ENCODE measurements at places on chromosomes 2 and 18.
A peak's percentile ranks its signal among the peaks of the same experiment; 100 is the strongest.

GRCh38 chr2:25265802-25266201 lies 75.9 kb downstream of the DNMT3A start:
- DNase-seq = peak; percentile 51

DNA sequence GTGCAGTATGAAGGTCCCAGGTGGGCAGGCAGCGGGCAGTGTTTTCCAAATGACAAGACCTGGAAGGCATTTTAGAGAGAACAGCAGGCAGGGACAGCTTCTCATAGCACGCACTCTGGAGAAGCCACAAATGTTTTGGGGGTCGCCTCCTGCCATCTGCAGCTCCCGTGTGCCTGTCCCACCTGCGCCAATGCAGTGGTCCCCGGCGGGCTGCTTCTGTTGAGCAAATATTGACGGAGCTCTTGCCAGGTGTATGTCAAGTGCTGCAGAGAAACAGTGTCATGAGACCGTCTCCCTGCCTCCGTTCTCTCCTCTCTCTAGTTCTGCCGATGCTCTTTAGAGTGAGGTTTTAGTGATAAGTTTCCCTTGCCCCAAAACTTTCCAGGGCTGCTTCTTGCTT lies 174.8 kb downstream of the LDLRAD4 start:
- no peak for DNase-seq

DNA sequence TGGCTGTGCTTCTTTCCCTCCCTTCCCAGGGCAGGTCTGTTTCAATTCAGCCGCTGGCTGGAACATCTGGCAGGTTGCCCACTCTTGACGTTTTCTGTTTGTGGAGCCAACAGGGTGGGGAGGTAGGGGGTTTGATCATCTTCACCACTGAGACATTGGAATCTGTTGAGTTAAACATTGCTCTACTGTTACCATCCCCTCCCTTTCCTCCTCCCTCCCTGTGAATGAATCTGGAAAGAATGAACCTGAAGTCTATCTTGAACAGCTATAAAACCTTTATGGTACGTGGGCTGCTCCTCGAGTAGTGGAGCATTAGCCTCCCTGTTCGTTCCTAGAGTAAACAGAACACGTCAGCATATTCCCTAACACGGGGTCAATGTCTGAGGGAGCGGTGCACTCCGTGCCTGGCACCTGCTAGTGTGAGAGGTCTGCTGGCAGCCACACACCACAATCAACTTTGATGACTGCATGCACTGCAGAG lies 249.9 kb upstream of the RBBP8 start:
- DNase-seq = no peak

GRCh38 chr2:41924024-41924423 lies 123.8 kb upstream of the PKDCC start:
- DNase-seq = no peak

GRCh38 chr2:190627448-190628412 lies 21.2 kb upstream of the NAB1 start:
- DNase-seq = no peak
